ENCODE measurements at places on chromosomes 7 and 10. TPM values are rescaled to one million over a fixed set of nuclear protein-coding genes. Genes with fewer than 3 reads are reported as not detected.

TTYH3 gene
- total RNA-seq: 122 TPM

DNA sequence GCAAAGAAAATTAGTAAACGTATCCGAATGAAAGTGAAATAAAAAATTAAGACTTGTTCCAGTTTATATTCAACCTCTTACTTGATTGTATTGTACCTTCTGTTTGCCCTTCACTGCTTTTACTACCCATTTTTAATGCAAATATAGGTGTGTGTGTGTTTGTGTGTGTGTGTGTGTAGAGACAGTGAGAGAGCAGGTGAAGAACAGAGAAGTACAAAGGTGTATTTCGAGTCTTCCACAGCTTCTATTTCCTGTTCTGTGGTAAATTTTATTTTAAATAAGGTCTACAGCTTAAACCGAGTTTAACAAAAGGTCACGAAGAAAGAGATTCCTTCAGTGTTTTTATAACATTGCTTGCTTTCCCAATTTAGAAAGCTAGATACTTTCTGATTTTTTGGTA, 12.7 kb upstream of the SVIL start:
- no peak for DNase-seq

GRCh38 chr7:121847041-121847440, 25.9 kb upstream of the PTPRZ1 start:
- DNase-seq: no peak

TSPAN33 gene
- total RNA-seq: 36.7 TPM

GRCh38 chr7:49669285-49669684, 104.2 kb upstream of the VWC2 start:
- no peak for DNase-seq

DNA sequence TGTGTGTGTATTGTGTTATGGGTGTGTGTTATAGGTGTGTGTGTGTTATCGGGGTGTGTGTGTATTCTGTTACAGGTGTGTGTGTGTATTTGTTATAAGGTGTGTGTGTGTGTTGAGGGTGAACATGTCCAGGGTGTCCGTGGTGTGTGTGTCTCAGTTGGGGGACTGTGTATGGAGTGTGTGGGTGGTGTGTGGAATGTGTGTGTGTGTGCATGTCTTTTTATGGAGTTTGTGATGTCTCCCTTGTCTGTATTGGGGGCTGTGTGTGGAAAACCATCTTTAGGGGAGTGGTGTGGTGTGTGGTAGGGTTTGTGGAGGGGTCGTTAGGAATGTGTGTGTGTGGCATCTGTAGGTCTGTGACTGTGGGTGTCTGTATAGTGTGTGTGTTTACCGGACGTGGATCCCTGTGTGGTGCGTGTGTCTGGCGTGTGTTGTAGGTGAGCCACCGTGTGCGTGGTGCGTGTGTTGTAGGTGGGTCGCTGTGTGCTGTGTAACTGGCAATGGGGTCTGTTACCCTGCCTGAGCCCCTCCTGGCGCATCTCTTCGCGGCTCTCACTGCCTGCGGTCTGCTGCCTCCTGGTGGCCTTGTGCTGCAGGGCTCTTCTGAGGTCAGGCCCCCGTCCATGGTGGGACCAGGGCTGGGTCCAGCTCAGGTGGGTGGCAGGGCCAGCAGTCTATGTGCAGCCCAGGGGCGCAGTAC, 61.7 kb downstream of the PALD1 start:
- peak; percentile 70 for DNase-seq

- DNase-seq: peak; percentile 44
These were observed 1.4 kb upstream of the OSBPL3 start for GRCh38 chr7:24981171-24981951.

GSAP gene
- 1.9 TPM for total RNA-seq

DNA sequence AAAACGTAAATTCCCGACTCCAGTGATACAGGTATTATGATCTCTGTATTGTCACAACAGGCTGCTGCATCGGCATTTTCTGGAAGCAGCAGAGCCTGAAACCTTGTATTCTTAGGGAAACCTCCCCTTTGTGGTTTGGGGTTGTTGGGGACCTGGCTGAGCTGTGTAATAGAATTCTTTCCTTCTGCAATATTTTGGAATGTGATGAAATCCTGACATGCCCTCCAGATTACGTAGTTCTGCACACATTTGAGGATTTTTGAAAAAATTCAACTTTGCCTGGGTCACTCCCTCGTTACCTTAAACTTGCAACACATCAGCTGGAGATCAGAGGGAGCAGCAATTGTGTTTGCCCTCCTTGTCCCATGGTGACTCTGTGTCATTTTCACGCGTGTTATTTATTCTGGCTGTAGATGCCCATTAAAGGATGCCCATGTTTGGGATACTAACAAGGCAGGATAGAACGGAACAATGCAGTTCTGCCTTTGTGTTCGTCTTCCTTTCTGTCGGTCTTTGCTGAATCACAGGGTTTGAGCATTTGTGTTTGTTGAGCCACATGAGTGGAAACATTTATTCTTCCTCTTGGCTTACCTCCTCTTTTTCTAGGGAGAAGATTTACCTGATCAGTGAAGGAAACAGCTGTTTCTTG, 181.7 kb downstream of the TCF7L2 start:
- DNase-seq: no peak

GIMAP7 gene
- not detected for total RNA-seq

ACSM6 gene
- total RNA-seq: not detected

GRCh38 chr10:113000876-113001598, 51.0 kb downstream of the TCF7L2 start:
- DNase-seq: no peak

AQP1 gene
- total RNA-seq: not detected

DNA sequence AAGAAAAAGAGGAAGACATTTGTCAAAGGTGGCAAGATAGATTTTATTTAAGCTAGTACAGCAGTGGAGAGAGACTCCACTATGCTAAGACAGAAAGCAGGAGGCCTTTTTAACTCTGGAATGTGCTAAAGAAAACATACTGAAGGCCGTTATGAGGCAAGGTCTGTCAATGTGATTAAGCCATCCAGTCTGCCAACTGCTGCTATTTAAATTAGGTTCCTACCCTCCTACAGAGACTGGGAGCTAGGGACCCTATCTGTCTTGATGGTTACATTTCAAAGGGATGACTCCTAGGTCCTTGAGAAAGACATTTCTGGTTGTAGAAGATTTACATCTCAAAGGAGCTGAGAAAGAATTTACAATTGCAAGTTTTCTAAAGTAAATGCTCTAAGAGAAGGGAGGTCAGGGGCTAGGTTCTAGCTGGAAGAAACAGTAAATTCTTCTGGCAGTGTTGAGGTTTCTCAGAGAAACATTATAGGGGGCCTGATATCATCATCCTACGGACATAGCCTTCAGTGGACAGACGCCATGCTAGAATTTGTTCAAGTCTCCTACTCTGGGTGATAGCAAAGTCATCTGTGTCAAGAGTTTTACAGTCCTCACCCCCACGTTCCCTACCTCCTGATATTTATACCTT, 211.6 kb downstream of the PHF14 start:
- DNase-seq: peak; percentile 52

OR2A42 gene
- total RNA-seq: not detected

GRCh38 chr7:111730476-111731300, 168.4 kb upstream of the IMMP2L start:
- no peak for DNase-seq

DNA sequence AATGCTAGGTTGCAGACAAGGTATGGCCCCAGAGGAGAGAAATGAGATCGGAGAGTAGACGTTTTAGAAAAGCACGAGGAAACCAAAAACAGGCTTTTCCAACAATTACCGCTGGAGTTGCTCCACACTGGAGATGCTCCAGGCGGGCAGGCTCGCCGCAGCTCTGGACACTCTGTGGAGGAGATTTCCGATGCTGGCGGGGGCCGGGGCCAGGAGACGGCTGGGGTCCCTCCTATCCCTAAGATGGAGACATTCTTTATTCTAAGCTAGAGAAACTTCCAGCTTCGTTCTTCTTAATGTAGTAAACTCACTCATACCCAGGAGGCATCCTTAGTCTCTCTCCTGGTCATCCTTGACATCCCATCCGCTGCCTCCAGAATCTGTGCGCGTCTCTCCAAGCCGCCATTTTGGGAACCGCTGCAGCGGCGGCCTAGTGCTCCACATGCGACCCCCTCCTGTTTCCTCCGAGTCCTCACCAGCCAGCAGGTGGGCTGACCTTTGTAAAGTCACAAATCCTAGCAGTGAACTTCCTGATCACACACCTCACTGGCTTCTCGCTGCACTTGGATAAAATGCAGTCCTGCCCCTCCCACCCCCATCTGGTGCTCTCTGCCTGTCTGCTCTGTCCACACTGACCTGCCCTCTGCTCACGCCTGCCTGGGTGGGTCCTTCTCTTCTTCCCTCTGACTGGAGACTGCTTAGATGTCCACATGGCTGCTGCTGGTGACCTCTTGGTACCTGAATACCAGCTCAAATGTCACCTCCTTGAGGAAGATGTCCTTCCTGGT, 11.9 kb downstream of the PYROXD2 start:
- no peak for DNase-seq

DNA sequence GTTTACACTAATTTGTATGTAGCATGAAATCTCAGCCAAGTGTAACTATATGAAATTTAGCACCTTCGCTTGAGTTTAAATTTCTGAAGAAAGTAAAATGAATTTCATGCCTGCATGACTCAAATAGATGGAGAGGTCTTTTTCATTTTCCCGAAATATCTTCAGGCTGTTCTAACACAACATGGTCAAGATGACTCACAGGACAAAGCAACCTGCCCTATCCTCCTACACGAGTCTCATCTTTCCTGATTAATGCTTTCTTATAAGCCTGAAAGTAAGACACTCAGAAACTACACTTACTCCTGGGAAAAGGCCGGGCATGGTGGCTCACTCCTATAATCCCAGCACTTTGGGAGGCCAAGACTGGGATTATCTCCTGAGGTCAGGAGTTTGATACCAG, 41.2 kb downstream of the CH25H start:
- no peak for DNase-seq

- no peak for DNase-seq
These were observed 89.1 kb upstream of the TRIM24 start for GRCh38 chr7:138370956-138371355.

CTAGE4 gene
- 6.2 TPM for total RNA-seq

TAS2R60 gene
- total RNA-seq: not detected

- DNase-seq: no peak
These were observed 84.0 kb downstream of the ADD3 start for GRCh38 chr10:110091830-110092229.

DNA sequence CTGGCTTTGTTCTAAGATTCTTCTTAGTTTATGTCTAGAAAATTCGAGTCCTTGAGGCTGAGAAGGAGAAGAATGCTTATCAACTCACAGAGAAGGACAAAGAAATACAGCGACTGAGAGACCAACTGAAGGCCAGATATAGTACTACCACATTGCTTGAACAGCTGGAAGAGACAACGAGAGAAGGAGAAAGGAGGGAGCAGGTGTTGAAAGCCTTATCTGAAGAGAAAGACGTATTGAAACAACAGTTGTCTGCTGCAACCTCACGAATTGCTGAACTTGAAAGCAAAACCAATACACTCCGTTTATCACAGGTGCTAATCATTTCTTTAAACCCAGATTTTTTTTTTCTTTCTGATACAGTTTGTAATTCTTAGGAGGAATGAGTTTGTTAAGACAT, 6.7 kb downstream of the CEP55 start:
- DNase-seq: no peak

- DNase-seq: no peak
These were observed 23.9 kb downstream of the AUTS2 start for GRCh38 chr7:69622014-69622835.

GRCh38 chr7:100406767-100407166, 21.7 kb downstream of the ZCWPW1 start:
- no peak for DNase-seq

ATOH7 gene
- 0.20 TPM for total RNA-seq

DNA sequence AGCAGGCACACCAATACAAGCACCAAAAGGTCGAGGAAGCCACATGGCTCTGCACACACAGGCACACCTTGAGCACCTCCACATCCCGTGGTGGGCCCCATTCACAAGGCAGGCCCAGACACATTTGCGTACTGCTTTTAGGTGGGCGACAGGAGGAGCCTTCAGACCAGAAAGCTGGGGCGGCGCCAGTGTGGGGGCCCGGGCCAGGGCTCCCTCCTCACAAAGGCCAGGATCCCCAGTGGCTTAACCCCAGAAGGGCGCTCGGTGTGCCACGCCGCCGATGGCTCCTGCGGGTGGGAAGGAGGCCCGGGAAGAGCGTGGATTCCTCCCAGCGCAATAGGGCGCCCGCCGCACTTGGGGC, 2.8 kb upstream of the SMARCD3 start:
- DNase-seq: no peak

FFAR4 gene
- not detected for total RNA-seq

RPP30 gene
- 70.0 TPM for total RNA-seq

HOXA11 gene
- total RNA-seq: not detected

DNA sequence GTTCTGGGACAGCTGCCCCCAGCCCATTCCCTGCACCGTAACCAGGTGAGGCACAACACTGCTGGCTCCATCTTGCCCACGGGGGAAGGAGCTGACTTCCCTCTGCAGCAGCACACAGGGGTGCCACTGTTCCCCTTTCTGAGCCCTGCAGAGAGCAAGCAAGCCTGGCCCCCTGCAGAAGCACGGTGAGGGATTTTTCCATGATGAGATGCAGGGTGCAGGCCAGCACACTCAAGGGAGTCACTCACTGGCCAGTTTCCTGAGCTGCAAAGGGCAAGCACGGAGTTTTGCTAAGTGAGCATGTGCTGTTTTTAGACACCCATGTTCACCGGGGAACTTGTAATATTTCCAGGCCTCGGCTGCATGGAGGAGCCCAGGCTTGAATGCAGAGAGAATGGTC, 176.6 kb downstream of the PIP4K2A start:
- DNase-seq: no peak

JCAD gene
- total RNA-seq: 0.66 TPM

Data from H9 (cell line).